ENCODE measurements at places on chromosomes 3 and 15. TPM values are rescaled to one million over a fixed set of nuclear protein-coding genes. Genes with fewer than 3 reads are reported as not detected.

The CHRNA5 gene
- total RNA-seq = 25.0 TPM

The CADPS gene
- total RNA-seq = not detected

The AHSG gene
- not detected for total RNA-seq

The SLC2A2 gene
- not detected for total RNA-seq

The GP5 gene
- total RNA-seq = not detected

The PIGZ gene
- 0.23 TPM for total RNA-seq

The GUCA1C gene
- not detected for total RNA-seq

The MED12L gene
- 1.8 TPM for total RNA-seq

The SCN11A gene
- total RNA-seq = not detected

The ANKUB1 gene
- total RNA-seq = not detected

The GOLGA6B gene
- not detected for total RNA-seq
